ENCODE measurements at places on chromosomes 3 and 15.

GRCh38 chr3:141699897-141700296, 38.2 kb upstream of the RNF7 start:
- no peak for DNase-seq

GRCh38 chr3:53083521-53083920, 37.6 kb upstream of the SFMBT1 start:
- DNase-seq, result no peak

DNA sequence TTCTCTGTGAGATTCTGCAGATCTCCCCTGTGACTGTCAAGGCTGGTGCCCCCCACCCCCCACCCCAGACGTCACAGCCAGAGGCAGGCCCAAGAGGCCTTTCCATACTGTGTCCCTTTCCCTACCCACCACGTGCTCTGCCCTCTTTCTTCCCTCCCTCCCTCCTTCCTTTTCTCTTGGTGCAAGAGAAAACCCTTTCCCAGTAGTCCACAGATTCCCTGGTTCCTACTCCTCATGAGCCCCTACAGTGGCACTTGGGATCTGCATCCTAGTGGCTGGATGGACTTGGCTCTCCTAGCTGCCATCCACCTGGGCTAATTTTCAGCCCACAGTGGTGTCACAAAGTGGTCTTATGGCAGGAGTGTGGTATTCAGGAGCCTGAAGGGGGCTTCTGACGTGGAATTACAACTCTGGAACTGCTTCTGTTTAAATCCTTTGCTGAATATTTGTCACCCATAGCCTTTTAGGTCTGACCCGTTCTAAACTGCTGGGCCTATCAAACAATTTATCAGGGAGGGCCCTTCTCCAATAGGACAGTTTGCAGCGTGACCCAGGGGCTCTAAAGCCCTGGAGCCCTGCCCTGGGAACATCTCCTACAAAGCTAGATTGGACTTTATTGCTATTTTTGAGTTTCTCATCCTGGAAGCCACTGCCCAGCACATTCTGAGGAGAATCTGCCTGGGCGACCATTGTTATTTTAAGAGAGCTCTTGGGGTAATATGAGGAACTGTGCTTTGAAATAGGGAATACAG, 35.3 kb downstream of the KLF13 start:
- no peak for DNase-seq

DNA sequence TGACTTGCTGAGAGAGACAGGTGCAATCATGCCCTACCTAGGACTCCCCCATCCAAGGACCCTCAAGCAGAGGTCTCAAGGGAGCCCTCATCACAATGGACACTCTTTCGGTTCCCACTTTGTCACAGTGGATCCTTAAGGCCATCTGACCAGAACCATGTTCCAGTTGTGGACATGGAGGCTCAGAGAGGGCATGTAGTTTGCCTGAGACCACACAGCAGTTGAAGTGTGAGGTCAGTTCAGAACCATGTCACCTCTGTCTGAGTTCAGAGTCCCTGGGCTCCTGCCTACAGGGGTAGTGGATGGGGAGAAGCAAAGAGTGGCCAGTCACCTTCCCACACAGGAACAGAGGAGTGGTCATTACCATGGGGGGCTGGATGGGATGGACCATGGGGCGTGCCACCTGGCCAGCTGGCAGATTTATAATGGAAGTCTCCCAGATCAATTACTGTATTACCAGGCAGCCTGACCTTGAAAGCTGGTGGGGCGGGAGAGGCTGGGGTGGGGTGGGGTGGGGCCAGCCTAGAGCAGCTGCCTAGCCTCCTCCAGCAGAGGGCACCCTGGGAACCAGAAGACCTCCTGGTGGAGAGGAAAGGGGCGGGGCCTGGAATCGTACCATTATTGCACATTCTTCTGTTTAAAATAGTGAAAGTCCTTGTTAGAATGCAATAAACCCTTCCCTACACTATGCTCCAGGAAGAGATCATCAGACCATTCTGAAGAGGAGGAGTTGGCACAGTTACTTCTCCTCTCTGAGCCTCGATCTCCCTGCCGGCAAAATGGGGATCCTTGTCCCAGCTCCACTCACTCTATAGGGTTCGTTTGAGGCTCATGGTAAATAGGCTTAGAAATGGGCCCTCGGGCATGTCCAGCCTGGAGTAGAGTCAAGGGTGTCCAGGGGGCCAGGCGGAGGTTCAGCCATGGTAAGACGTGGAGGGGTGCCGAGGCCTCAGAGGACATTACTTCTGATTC, 26.9 kb upstream of the LINGO1 start:
- DNase-seq, result no peak

DNA sequence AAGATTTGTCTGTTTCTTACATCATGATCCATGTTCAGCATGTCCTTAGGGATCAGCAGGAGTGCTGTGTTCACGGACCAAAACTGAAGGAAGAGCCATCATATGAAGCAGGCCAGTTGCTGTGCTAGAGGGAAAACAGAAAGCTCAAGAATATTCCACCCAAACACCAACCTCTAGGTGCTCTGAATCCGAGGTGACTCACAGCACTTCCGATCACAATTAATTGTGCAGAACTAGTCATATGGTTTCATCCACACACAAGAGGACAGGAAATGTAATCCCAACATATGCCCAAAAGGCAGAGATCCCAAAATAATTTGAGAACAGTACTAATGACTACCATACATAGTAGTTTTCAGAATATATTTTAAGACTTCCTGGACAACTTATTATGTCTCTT, 257.9 kb upstream of the KCNH8 start:
- no peak for DNase-seq

- no peak for DNase-seq
These were observed 600.5 kb downstream of the EDEM1 start for GRCh38 chr3:5787861-5788488.

GRCh38 chr3:187360596-187360995, 7.6 kb upstream of the RTP4 start:
- DNase-seq, result no peak

GRCh38 chr15:51131596-51132290, 37.0 kb upstream of the TNFAIP8L3 start:
- DNase-seq, result no peak

GRCh38 chr15:88832820-88833730, 29.8 kb downstream of the ACAN start:
- no peak for DNase-seq

DNA sequence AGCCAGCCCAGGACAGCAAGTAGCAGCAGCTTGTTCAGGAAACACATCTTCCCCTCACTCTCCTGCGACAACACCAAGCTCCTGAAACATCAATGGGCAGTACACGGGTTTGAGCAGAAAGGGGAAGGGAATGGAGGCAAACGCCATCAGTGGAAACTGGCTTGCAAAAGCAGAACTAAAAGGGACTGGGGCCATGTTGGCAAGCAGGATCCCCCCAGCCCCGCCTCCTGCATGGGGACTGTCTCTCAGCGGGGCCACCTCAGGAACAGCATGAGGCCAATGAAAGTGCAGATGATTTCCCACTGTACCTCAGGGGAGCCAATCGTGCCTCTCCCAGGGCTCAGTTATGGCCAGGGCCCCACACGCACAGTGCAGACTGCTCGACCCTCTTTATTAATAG, 6.8 kb downstream of the CDAN1 start:
- DNase-seq, result no peak

GRCh38 chr3:176941689-176942088, 255.6 kb downstream of the TBL1XR1 start:
- DNase-seq, result no peak

- no peak for DNase-seq
These were observed 81.7 kb downstream of the RAB11A start for GRCh38 chr15:65951007-65951406.

Measured in NCI-H510A (cell line).